ENCODE measurements at places on chromosomes 12 and 14.

DNA sequence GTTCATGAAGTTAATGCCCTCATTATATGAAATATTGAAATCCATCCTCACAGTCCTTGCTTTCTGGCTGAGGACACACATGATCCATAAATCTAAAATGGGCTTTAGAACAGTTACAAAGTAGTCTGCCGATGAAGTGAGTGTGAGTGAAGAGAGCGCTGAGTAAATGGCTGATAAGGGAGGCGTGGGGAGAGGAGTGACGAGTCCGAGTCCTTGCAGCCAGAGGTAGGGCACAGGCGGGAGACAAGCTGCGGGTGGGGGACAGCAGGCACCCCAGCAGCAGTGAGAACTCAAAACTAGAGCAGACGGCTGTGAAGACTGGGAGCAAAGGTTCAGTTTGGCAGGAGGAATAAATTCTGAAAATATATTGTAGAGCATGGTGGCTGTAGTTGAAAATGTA is 140.1 kb upstream of the ATP2B1 start:
- DNase-seq, result no peak

DNA sequence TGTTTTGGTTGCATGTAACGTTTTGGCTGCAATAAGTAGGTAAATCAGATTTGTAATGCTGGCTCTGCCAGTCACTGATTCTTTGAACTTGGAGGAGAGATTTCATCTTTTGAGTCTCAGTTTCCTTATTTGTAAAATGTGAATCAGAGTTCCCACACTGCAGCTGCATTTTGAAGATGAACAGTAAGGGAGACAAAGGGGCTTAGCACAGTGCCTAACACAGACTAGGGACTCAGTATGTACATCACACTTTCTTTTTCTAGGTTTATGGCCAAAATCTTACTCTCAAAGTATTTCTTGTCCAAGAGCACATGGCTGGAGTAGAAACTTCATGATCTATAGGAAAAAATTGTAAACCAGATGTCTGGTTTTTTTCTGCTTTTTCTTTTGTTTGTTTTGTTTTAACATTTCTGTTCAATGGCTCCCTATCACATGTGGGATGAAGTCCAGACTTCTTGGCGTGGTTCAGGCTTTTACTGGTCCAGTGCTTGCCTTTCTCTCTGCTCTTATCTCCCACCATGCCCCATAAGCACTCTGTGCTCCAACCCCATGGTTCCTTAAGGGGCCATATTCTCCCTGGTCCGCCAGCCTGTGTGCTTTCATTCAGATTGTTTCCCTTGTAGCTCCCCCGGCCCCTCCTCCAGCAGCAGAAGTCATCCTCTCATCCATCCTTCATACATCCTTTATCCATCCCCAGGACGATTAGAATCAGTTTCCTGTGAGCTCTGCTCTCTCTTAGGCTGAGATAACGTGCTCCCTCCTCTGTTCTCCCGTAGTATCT is 58.0 kb downstream of the SYNE2 start:
- DNase-seq, result peak; percentile 7

GRCh38 chr12:62912644-62913043 is 22.3 kb downstream of the PPM1H start:
- DNase-seq, result no peak

DNA sequence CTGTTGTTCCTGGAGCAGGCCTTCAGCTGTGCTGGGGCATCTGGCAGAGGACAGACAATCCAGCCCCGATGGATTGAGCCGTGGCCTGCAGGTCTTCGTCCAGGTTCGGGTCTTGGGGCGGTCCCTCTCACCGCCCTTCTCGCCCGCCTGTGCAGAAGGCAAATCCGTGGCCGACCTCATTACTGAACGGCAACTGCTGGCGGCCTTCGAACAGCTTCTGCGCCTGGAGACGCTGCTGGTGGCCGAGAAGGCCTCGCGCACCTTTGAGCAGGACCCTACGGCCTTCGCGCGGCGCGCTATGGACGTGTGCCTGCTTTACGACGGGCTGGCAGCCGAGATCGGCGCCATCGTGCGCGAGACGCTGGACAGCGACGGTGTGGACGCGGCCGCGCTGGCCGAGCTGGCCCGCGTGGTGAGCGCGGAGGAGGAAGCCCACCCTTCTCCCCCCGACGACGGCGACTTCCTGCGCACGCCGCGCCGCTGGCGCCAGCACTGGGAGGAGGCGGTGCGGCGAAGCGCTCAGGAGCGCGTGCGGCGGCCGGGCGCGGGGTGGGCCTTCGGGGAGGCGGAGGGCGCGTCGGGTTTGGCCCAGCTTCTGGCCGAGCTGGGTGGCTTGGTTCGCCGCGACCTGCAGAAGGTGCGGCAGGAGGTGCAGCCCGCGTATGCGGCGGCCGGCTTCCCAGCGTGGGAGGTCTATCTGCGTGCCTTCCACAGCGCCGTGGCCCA is 7.6 kb downstream of the EXOC3L4 start:
- no peak for DNase-seq

DNA sequence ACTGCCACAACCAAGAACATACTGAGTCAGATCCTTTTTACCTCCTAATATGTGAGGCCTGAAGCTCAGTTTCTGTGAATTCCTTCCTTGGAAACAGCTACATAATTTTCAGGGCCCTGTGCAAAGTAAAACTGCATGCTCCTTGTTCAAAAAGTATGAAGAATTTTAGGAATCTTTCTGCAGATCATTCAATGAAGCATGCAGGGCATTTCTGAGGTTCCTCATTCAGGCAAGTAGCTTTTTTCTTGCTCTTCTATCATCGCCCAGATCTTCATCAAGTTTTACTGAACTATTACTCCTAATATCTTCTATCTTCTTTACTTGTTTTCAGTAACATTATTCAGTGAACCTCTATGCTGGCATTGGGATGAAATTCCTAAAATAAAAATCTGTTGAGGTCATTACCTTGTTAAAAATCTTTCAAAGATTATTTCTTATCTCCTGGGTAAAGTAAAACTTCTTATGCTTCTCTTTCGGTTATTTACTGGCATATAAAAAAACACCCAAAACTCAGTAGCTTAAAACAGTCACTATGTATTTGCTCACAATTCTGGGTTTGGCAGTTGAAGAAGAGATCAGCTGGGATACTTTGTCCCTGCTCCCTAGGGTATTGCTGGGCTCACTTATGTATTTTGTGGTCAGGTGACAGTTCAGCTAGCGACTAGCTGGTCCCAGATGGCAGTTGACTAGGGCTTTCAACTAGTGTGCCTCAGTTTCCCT is 42.6 kb upstream of the KRR1 start:
- no peak for DNase-seq

All from GM20000 (cell line).